ENCODE measurements at places on chromosomes 5 and 9.

DNA sequence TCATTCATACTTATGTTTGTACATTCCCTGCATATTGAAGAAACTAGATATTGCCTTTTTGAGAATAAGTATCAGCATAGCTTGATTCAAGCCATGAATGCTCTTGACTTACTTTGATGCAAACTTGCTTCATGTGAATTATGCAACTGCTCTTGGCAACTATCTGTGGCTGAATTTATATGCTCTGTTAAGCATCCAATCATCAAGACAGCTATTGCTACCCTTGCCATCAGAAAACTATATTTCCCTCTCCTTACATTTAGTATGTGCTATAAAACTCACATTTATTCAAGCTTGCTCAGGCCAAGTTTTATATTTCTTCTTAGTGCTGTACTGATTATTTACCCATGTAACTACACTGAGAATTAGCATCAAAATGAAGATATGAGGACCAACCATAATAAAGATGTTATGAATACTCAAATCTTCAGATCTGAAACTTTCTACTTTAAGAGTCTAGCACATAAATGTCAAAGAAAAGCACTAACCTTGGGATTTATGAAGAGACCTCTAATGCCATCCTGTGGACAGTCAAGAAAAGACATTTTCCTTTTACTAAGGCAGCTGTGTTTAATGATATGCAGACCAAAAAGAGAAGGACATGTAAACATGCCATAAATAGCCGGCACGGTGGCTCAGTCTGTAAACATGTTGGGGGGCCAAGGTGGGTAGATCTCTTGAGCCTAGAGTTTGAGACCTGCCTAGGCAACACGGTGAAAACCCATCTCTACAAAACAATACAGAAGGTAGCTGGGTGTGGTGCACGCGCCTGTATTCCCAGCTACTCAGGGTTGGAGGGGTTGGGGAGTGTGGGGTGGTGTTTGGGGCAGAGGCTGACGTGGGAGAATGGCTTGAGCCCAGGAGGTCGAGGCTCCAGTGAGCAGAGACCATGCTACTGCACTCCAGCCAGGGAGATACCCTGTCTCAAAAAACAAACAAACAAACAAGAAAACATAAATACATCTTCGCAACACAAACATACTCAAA, 267.0 kb upstream of the TYRP1 start:
- no peak for DNase-seq

DNA sequence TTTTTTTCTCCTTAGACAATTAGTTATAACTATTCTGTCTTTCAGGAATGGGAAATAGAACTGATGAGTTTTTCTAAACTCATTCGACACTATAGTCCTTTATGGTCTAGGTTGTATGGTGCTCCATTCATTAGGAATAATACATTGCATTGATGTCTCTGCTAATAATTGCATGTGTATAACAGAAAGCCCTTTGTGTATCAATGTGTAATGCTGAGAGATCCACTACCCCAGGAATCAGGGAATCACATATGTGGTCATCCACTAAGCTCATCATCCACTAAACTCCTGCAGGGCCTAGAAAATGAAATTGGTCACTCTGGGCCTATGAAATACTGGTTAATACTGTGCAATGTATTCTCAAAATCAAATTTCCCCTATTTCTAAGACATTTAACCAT, 242.0 kb upstream of the CDH18 start:
- DNase-seq, result no peak

DNA sequence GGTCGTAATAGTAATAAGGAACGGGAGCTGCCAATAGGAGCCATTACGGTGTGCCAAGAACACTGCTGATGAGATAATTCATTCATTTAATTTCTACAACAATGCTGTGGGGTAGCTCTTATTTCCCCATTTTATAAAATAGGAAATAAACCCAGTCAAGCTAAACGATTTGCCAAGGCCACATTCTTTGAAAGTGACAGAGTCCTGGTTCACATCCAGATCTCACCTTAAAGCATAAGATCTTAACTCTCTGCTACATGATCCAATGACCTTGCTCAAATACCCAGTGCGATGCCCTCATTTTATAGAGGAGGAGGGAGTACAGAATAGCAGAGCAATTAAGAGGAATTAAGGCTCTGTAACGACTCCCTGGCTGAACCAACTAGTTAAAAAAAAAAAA, 5.0 kb downstream of the PDE6A start:
- DNase-seq, result no peak

DNA sequence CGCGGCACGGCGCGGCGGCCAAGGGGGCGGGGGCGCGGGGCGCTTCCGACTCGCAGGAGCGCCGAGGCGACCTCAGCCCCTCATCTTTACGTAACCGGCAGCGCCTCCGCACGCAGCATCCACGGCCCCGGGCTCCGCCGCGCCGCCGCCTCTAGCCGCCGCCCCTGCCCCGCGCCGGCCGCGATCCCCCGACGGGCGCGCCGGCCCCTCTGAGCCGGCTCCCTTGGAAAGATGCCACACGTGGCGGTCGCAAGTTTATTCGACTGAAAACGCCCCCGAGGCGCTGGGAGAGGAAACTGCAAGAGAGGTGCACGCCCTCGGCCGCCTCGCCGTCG, 1.0 kb downstream of the KLF9 start:
- no peak for DNase-seq

GRCh38 chr5:72482046-72482445, 25.2 kb downstream of the ZNF366 start:
- DNase-seq, result no peak

DNA sequence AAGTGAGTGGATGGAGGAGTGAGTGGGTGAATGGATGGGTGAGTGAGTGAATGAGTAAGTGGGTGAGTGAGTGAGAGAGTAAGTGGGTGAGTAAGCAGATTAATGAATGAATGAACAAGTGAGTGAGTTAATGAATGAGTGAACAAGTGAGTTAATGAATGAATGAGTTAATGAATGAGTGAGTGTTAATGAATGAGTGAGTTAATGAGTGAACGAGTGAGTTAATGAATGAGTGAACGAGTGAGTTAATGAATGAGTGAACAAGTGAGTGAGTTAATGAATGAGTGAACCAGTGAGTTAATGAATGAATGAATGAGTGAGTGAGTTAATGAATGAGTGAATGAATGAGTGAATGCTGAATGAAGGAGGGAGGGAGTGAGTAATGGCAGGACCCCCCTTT, 26.4 kb downstream of the NKD2 start:
- no peak for DNase-seq
